ENCODE measurements at places on chromosomes 2 and 18.

DNA sequence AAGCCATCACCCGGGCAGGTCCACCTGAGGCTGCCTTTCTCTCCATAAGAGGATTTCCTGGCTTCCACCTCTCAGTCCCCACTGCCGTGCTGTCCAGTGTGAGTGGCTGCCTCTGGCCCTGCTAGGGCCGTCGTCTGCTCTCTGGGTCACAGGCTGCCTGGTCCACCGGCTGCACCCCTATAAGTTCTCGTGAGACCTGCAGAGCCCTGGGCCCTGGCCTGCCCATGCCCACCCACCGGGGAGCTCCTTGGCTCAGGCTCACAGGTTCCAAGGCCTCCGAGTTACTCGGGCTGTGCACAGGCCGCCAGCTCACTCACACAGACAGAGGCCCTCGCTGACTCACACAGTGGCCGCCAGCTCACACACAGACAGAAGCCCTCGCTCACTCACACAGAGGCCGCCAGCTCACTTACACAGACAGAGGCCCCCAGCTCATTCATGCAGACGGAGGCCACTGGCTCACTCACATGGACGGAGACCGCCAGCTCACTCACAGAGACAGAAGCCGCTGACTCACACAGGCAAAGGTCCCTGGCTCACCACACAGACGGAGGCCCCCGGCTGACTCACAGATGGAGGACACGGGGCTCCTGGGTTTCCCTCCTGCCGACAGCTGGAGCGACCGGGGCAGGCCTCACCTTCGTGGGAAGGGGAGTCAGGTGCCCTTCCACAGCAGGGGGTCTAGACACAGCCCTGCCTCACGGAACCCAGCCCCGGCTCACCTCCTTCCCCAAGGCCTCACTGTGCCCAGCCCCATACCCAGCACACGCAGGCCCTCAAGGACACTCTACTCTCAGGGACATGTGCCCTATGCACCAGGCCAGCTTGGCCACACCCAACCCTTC lies 334.1 kb upstream of the MYT1L start:
- DNase-seq = no peak

- DNase-seq = no peak
Measured at GRCh38 chr2:602571-603359, 74.4 kb downstream of the TMEM18 start.

DNA sequence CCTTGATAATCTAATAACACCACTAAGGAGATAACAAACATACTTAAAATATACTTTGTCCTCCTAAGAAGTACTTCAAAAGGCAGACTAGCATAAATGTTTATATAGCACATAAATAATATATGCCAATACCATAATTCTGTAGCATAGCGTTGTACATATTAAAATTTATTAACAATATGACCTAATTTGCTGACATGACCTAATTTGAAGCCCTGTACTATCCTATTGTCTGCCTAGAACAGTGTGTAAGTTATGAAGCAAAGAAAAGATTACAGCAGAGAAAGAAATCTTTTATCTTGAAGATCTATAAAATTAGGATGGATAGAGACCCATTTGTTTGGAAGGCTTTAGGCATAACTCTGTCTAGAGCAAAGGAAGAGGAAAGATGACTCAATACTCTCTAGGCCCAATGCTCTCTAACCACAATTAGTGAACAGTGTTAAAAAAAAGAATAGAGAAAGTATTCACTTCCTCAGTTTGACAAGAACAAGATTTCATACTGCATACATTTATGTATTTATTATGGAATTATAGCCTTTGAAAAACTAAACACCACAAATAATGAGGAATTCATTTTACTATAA lies 231.3 kb downstream of the ZRANB3 start:
- no peak for DNase-seq

- DNase-seq = no peak
Measured at GRCh38 chr18:12359515-12359927, 17.5 kb downstream of the AFG3L2 start.

- no peak for DNase-seq
Measured at GRCh38 chr2:23053601-23054000, 331.4 kb upstream of the KLHL29 start.

GRCh38 chr18:37280701-37281393 lies 284.8 kb downstream of the CELF4 start:
- DNase-seq = no peak

DNA sequence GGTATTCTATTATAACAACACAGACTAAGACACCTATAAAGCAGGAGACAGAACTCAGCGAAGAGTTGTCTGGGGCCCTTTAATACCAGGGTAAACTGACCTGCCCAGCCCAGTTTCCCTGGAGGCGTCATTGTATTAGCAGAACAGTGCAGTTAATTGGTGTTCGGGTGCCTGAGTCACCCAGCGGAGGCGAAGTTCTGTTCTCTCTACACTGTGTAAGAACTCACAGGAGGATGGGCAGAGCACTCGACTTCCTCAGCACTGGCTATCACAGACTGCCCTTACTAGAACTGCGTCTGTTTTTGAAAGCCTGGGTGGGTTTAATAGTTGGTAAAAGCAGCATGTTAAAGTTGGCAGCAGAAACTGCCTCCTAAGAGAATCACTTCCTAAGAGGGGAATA lies 106.5 kb upstream of the ATP8B1 start:
- no peak for DNase-seq

DNA sequence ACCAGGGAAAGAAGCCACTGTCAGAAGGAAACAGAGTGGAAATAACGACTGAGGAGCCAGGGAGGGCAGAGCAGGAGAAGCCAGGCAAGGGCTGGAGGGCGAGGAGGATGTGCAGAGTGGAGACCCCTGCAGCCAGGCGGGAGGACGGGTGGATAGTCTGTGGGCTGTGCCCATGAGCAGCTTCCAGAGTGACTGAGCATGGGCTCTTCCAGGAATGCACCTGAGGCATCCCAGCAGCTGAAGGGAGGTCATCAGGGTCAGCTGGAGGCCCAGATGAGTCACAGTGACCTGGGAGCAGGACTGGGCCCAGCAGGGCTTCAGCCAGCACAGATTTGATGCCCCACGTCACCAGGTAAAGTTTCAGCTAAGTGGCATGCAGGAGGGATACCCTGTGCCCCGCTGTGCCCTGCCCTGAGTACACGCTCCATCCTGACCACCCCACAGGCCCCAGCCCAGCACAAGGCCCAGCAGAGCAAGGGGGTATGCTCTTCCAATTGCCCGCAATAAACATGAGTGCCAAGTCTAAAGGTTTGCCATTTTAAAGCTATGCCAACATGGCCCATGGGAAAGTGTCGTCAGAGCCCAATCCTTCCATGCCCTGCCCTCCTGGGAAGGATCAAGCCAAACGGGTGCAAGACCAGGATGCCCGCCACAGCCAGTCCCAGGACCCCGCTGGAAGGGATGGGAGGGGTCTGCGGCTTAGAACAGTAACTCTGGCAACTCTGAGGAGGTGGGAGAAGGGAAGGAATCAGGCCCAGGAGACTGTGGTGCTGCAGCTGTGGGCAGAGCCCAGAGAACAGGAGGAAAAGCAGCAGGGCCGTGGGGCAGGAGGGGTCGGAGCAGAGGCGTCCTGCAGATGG lies 85.7 kb downstream of the SEPTIN10 start:
- no peak for DNase-seq

- DNase-seq = no peak
Measured at GRCh38 chr2:3942841-3943240, 239.5 kb downstream of the DCDC2C start.
